Activated naive CD8-positive, alpha-beta T cell treated with anti-CD3 and anti-CD28 coated beads for 36 hours (primary cell): ENCODE measurements at places on chromosomes 6 and 20. TPM values are rescaled to one million over a fixed set of nuclear protein-coding genes. Genes with fewer than 3 reads are reported as not detected.

DNA sequence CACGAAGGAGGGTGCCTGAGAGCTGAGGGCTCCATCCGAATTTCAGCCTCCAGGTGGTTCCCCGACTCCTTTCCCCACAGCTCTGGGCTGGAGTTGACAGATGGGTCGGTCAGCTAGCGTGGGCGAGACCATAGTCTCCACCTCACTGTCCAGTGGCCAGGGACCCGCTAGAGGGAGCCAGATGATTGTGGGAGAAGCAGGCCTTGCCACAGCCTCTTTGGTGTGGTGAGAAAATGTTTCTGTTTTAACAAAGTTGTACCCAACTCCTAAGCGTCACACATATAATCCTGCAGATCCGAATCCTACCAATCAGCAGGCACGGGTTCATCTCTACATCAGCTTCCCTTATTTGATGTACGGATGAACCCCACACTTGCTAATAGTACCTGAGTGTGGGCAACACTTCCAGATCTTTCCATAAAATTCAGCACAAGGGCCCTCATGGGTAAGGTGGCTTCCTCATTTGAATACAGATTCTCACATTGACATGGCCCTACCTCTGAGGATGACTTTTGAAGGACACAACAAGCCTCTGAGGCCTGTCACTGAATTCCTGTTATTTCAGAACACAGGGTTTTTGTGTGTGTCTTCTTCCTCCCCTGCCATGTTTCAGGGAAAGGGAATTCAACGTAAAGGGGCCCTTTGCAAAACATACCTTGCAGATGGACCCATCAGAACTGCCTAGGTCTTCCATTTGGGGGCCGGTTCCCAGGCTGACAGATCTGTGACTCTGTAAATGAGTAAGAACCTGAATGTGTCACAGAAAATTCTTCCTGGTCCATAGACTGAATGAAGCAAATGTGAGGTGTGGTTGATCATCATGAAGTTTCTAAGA lies 103.2 kb upstream of the DUSP22 start:
- peaks cover 47% of the 10 kb centered on the region for H3K4me1 ChIP-seq
- no peaks in the 10 kb centered on the region for H3K27me3 ChIP-seq
- DNase-seq, result peak; percentile 83
- no peak overlapping the region for H3K4me3 ChIP-seq
- H3K27ac ChIP-seq, result peak overlapping the region; percentile 87

Gene CLIC5
- 0.74 TPM for total RNA-seq

Gene TBPL1
- 51.4 TPM for total RNA-seq

DNA sequence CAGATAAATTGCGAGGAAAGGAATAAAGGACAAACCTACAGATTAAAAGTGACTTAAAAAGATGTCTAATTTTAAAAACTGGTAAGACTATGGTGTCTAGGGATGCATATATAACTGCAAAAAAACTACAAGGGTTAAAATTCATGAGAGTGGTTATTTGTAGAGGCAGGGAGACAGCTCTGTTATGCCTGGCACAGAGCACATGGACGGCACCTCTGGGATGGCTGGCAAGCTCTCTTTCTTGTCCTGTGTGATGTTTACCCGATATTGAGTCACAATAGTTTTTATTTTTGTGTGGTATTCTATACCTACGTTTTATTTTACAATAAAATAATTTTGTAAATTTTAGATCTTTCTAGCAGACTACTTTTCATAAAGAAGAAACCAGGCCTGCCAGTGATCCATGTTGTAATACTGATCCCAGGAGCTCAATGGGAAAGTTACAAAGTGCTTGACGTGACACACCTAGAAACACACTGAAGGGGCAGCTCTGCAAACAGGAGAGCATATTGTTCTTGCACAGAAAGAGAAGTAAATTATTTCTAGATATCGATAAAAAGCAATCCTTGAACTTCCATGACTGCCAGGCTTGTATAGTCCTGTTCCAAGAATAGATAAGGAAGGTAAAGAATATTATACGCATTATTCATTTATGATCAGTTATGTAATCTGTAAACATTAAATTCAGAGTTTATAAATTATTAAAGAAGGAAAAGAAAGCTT lies 290.0 kb downstream of the PTPRK start:
- H3K27ac ChIP-seq, result no peak overlapping the region
- no peaks in the 10 kb centered on the region for H3K4me1 ChIP-seq
- H3K4me3 ChIP-seq, result no peak overlapping the region

DNA sequence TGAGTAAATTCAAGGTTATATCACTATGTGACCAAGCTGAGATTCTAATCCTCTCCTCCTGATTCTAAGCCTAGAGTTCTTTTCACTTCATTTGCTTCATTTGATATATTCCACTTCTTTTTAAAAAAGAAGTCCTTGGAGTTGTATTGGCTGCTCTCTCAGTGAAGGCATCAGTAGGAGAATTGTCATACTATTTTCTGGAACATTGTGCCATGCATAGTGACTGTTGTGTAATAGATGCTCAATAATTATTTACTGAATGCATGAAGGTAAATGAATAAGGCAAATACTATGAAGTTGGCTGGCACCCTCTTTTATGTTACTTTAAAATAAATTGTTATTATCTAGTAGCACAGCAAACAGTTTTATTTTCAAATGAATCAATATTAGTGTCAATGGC lies 189.4 kb downstream of the MTFR2 start:
- no peak overlapping the region for H3K4me3 ChIP-seq
- DNase-seq, result no peak
- H3K4me1 ChIP-seq, result no peaks in the 10 kb centered on the region
- no peaks in the 10 kb centered on the region for H3K36me3 ChIP-seq

GRCh38 chr6:104428184-104428583 lies 431.5 kb downstream of the HACE1 start:
- H3K36me3 ChIP-seq, result no peaks in the 10 kb centered on the region
- no peak for DNase-seq
- H3K27me3 ChIP-seq, result peaks cover 3% of the 10 kb centered on the region

DNA sequence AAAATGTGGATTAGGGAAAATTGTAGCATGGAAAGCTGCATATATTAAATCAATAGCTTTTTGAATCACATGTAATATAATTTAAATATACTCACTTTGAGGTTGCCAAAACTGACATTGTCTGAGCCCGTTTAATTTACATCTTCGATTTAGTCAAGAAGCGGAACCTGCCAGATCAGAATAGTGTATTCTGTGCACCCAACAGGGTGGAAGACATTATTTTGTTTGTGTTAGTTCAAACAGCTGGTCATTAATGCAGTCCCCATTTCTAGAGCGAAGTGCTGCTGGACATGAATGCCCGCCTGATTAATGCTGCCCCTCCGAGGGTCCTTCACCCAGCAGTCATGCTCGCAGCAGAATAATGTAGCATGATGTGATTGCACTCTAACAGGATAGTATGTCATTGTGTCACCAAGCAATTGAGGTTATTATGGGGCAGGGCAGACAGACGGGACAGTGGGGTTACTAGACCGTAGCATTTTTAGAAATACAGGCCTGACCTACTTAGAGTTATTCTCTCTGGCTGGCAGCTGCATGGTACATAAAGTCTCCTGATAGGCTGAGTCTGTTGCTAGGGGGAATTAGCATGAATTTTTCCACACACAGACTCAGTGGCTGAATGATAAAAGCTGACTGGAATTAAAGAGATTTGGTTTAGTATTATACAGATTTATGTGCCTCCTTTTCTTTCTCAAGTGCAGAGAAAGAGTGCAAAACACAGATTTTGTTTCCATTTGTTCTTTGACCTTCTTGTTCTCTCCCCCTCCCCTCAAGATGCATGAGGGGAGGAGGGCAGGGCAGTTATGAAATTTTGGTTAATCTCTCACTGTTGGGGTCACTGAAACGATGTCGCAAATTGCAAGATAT lies 147.1 kb downstream of the PRL start:
- peaks cover 65% of the 10 kb centered on the region for H3K27me3 ChIP-seq
- H3K4me3 ChIP-seq, result no peak overlapping the region
- DNase-seq, result no peak

DNA sequence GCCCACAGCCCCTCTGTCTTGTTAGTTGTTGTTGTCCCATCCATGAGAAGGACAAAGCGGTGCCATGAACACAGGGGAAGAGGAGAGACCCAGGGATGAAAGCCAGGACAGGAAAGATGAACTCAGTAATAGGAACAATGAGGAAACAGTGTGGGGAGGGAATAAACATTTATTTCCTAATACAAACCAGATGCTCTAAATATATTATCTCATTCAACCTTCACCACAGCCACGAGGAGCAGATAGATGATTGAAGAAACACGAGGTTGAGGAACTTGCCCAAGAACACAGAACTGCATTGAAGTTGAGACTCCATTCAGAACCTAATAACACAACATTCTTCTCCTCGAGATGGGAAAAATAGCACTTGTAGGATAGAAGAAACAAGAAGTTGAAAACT lies 53.0 kb upstream of the AIG1 start:
- no peaks in the 10 kb centered on the region for H3K4me1 ChIP-seq
- no peaks in the 10 kb centered on the region for H3K27me3 ChIP-seq
- no peaks in the 10 kb centered on the region for H3K36me3 ChIP-seq
- no peak for DNase-seq
- H3K4me3 ChIP-seq, result no peak overlapping the region
- H3K27ac ChIP-seq, result no peak overlapping the region

GRCh38 chr6:143967706-143968376 lies 40.2 kb downstream of the PLAGL1 start:
- no peaks in the 10 kb centered on the region for H3K4me1 ChIP-seq
- no peaks in the 10 kb centered on the region for H3K27me3 ChIP-seq
- no peak overlapping the region for H3K27ac ChIP-seq

GRCh38 chr6:145015739-145016558 lies 719.4 kb downstream of the EPM2A start:
- no peak overlapping the region for H3K27ac ChIP-seq
- no peak overlapping the region for H3K4me3 ChIP-seq
- peaks cover 6% of the 10 kb centered on the region for H3K4me1 ChIP-seq
- peaks cover 13% of the 10 kb centered on the region for H3K27me3 ChIP-seq

GRCh38 chr6:35449287-35449881 lies 2.8 kb upstream of the FANCE start:
- peaks cover 23% of the 10 kb centered on the region for H3K4me1 ChIP-seq
- no peak for DNase-seq
- no peaks in the 10 kb centered on the region for H3K27me3 ChIP-seq
- H3K27ac ChIP-seq, result no peak overlapping the region

Gene CYP24A1
- not detected for total RNA-seq

DNA sequence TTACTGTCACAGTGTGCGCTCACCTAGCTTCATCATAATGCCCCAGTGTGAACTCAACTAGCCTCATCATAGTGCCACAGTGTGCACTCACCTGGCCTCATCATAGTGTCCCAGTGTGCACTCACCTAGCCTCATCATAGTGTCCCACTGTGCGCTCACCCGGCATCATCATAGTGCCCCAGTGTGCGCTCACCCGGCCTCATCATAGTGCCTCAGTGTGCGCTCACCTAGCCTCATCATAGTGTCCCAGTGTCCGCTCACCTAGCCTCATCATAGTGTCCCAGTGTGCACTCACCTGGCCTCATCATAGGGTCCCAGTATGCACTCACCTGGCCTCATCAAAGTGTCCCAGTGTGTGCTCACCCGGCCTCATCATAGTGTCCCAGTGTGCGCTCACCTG lies 10.6 kb downstream of the TMEM242 start:
- no peak for DNase-seq
- no peaks in the 10 kb centered on the region for H3K27me3 ChIP-seq
- H3K27ac ChIP-seq, result no peak overlapping the region
- peaks cover 8% of the 10 kb centered on the region for H3K4me1 ChIP-seq
- peaks cover 6% of the 10 kb centered on the region for H3K36me3 ChIP-seq

- H3K4me1 ChIP-seq, result peaks cover 14% of the 10 kb centered on the region
- H3K27me3 ChIP-seq, result no peaks in the 10 kb centered on the region
- no peak overlapping the region for H3K27ac ChIP-seq
Observed at GRCh38 chr6:97275804-97276203, 7.2 kb downstream of the MMS22L start.

Gene TMEM244
- total RNA-seq, result not detected

Gene HS3ST5
- total RNA-seq, result not detected

Gene CALHM4
- not detected for total RNA-seq

- no peak overlapping the region for H3K4me3 ChIP-seq
- H3K27me3 ChIP-seq, result no peaks in the 10 kb centered on the region
- H3K36me3 ChIP-seq, result no peaks in the 10 kb centered on the region
Observed at GRCh38 chr6:146581968-146582367, 16.8 kb upstream of the ADGB start.

- no peaks in the 10 kb centered on the region for H3K4me1 ChIP-seq
- DNase-seq, result no peak
- no peak overlapping the region for H3K27ac ChIP-seq
- H3K36me3 ChIP-seq, result no peaks in the 10 kb centered on the region
- no peak overlapping the region for H3K4me3 ChIP-seq
Observed at GRCh38 chr6:129153257-129153656, 270.3 kb downstream of the LAMA2 start.

Gene PLAGL2
- 87.2 TPM for total RNA-seq

DNA sequence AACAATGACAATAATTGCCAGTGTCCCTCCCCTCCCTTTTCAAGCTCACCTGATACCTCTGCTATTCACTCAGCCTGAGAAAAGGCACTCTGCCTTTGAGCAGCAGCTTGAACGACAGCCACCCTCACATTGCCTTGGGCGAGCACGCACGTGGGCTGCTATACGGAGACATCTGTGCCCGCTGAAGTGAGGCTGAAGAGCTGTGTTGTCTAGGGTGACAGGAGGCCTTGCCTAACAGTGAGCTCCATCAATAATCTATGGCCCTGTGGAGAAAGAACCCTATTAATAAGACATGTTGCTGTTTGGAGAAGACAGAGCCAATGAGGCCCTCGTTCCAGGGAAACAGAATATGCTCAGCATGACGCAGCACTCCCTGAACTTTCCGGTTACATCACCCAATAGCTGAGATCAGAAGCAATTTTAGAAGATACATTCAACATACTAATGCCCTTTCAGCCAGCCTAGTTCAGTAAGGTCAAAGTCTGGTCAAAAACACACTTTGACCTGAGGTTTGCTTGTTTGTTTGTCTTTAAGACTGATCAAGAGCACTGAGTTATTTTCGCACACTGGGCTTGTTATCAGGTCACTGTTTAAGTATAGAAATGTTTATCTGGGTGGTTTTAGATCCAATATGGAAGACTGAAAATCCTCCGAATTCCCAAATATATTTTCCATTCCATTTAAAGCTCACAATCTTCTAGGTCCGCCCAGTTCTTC lies 30.6 kb downstream of the RBM24 start:
- no peak overlapping the region for H3K4me3 ChIP-seq
- no peak overlapping the region for H3K27ac ChIP-seq
- peaks cover 3% of the 10 kb centered on the region for H3K27me3 ChIP-seq
- no peaks in the 10 kb centered on the region for H3K4me1 ChIP-seq
- no peaks in the 10 kb centered on the region for H3K36me3 ChIP-seq

DNA sequence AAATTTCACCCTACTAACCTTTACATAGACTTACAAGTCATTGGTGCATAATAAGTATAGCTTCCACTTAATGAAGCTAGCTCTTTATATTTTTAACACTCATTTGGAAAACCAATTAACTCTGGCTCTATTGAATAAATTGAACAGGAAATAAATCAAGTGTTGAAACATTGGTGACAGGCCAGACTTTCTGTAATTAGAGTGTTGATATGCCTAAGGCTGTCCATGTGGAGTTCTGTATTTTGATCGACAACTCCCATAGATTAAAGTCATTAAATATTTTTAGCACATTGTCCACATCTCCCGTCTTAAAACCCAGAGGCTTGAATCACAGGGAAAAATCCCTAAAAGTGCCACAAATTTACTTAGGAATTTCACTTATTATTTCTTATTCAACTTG lies 468.3 kb downstream of the KHDRBS2 start:
- H3K4me3 ChIP-seq, result no peak overlapping the region
- H3K36me3 ChIP-seq, result no peaks in the 10 kb centered on the region
- H3K4me1 ChIP-seq, result no peaks in the 10 kb centered on the region
- no peaks in the 10 kb centered on the region for H3K27me3 ChIP-seq
- H3K27ac ChIP-seq, result no peak overlapping the region

Gene SPATA2
- total RNA-seq, result 11.6 TPM

Gene CTCFL
- total RNA-seq, result not detected

Gene SCRT2
- not detected for total RNA-seq
